ENCODE measurements at places on chromosomes 16 and 17. TPM values are rescaled to one million over a fixed set of nuclear protein-coding genes. Genes with fewer than 3 reads are reported as not detected.

CD300LG gene
- not detected for total RNA-seq

RAB11FIP4 gene
- 1.4 TPM for total RNA-seq

VMO1 gene
- 1.4 TPM for total RNA-seq

TBC1D3C gene
- 0.07 TPM for total RNA-seq

ICAM2 gene
- total RNA-seq = not detected

SPN gene
- not detected for total RNA-seq

KREMEN2 gene
- total RNA-seq = 1.3 TPM

ZNF469 gene
- total RNA-seq = 9.6 TPM

KRTAP17-1 gene
- total RNA-seq = not detected

PNMT gene
- total RNA-seq = 0.20 TPM

CTRB1 gene
- not detected for total RNA-seq

TOM1L1 gene
- total RNA-seq = 39.8 TPM

TNFRSF13B gene
- not detected for total RNA-seq

ANKRD40 gene
- total RNA-seq = 50.6 TPM

CDH16 gene
- total RNA-seq = 2.6 TPM

KRTAP1-3 gene
- not detected for total RNA-seq

ITGAX gene
- 1.1 TPM for total RNA-seq

AOC3 gene
- total RNA-seq = 1.4 TPM

SLC13A2 gene
- total RNA-seq = 0.14 TPM

CLEC3A gene
- total RNA-seq = not detected

NPTX1 gene
- total RNA-seq = 124 TPM

SLC5A11 gene
- 0.37 TPM for total RNA-seq

FOXL1 gene
- total RNA-seq = 1.2 TPM

MYH8 gene
- total RNA-seq = not detected

TAT gene
- not detected for total RNA-seq

AURKB gene
- 139 TPM for total RNA-seq

ZNF287 gene
- 15.2 TPM for total RNA-seq

SOST gene
- not detected for total RNA-seq

FOXJ1 gene
- 0.34 TPM for total RNA-seq

OR1A1 gene
- not detected for total RNA-seq

TTLL6 gene
- 0.95 TPM for total RNA-seq

OR1F1 gene
- total RNA-seq = 0.18 TPM

MYL4 gene
- total RNA-seq = not detected

G6PC1 gene
- not detected for total RNA-seq

RGS11 gene
- 5.5 TPM for total RNA-seq

C16orf89 gene
- not detected for total RNA-seq

MARVELD3 gene
- total RNA-seq = 0.29 TPM

ZG16B gene
- 1.3 TPM for total RNA-seq

NEK8 gene
- 4.7 TPM for total RNA-seq

KRTAP4-9 gene
- total RNA-seq = not detected

SLC5A10 gene
- total RNA-seq = 0.36 TPM

NAA38 gene
- 223 TPM for total RNA-seq

ANKRD40CL gene
- total RNA-seq = not detected

YPEL2 gene
- 3.4 TPM for total RNA-seq

PLXDC1 gene
- total RNA-seq = 0.22 TPM

KCNAB3 gene
- total RNA-seq = 1.9 TPM

FAHD1 gene
- total RNA-seq = 51.7 TPM

KRTAP4-6 gene
- not detected for total RNA-seq

PPY gene
- total RNA-seq = not detected

HOXB3 gene
- total RNA-seq = 4.6 TPM

ARHGAP44 gene
- total RNA-seq = 2.8 TPM

KLHL10 gene
- total RNA-seq = not detected

CDT1 gene
- 29.9 TPM for total RNA-seq

MFAP4 gene
- total RNA-seq = not detected

TSNAXIP1 gene
- 0.31 TPM for total RNA-seq

CEMP1 gene
- 0.12 TPM for total RNA-seq

CDH3 gene
- total RNA-seq = 0.19 TPM

KRT12 gene
- total RNA-seq = not detected

HYDIN gene
- total RNA-seq = 0.61 TPM

Measured in A549 treated with GW870086 at 1 μM for 4 hours (cell line).